Prostate gland (tissue), 2 donors: ENCODE measurements at places on chromosomes 2 and 18. TPM values are rescaled to one million over a fixed set of nuclear protein-coding genes. Genes with fewer than 3 reads are reported as not detected.

DNA sequence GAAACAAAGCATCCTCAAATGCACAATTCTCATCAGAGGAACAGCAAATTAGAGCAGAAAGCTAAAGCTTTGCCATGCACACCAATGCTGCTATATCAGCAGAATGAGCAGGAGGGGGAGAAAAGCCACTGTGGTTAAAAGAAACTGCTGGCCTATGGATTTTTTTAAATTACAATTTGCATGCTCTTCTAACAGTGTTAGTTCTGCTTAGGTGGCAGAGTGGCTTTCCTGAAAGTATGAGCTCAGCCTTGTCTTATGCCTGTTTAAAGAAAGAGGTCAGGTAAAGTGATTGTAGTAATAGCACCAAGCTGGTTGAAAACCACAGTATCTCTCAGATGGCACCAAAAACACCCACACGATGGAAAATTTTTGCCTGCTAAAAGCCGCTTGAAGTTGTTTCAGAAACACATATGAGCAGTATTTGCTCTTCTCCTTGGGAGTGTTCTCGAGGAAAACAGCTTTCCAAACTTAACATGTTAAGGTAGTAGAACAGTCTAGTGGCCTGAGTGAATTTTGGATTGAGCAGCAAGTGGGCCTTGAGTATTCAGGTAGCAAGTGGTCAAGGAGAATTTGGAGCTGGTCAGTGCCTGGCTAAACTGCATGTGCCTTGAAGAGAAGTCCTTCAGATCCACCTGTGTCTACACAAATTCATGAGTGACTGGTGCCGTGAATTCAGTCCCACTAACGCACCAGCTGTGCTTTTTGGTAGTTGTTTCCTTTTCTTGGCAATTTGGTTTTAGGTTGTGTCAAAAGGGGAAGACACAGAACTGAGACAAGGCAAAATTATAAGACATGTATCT is 19.6 kb upstream of the NDUFV2 start:
- no peak for DNase-seq
- H3K4me3 ChIP-seq: no peak overlapping the region
- H3K36me3 ChIP-seq: no peaks in the 10 kb centered on the region
- no peaks in the 10 kb centered on the region for H3K27me3 ChIP-seq
- H3K4me1 ChIP-seq: no peaks in the 10 kb centered on the region

DNA sequence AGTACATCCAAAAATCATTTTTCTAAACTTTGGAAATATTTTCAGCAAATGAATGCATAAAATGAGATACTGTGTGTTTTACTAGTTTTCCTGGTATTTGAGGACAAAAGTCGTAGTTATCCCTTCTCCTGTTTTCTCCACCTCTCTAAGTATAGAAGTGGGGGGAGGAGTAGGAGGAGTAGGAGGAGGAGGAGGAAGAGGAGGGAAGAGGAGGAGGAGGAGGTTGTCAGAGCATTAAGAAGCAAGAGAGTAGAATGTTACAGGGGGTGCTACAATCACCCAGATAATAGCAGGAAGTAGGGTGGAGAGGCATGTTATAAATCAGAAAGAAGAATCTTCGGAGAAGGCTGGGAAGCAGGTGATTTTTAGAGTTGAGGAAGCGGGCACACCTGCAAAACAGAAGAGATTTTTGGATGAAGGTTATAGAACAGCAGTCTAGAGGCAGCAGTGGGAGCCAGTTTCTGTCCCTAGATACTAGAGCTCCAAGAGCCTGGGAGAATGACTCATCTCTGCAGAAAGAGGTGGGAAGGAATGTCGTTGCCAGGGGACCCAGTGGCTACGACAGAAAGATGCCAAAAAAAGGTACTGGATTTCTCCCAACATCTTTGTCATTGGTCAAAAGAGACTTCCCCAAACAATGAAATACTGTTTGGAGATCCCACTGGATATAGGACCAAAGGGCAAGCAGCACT is 44.2 kb upstream of the AQP4 start:
- H3K27ac ChIP-seq: no peak overlapping the region
- no peaks in the 10 kb centered on the region for H3K36me3 ChIP-seq
- no peak overlapping the region for H3K4me3 ChIP-seq

DNA sequence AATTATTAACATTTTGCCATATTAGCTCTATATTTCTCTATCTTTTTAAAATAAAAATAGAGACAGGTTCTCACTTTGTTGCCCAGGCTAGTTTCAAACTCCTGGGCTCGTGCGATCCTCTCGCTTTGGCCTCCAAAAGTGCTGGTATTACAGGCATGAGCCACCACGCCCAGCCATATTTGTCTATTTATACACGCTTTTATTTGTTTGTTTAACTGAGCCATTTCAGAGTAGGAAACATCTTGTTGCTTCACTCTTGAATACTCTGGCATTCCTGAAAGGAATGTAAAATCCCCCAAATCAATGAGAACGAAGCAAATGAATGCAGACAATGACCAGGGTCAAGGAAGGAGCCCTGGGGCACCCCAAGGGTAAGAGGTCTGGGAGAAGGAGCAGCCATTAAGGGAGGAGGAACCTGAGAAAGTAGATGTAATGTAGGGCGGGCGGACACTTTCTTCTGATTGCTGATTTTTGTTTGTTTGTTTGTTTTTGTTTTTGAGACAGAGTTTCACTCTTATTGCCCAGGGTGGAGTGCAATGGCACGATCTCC is 31.7 kb upstream of the RAB1A start:
- H3K4me1 ChIP-seq: no peaks in the 10 kb centered on the region
- no peak for DNase-seq
- no peak overlapping the region for H3K4me3 ChIP-seq
- no peak overlapping the region for H3K27ac ChIP-seq

- no peak overlapping the region for H3K27ac ChIP-seq
- no peaks in the 10 kb centered on the region for H3K36me3 ChIP-seq
- H3K27me3 ChIP-seq: no peaks in the 10 kb centered on the region
Observed at GRCh38 chr2:171166328-171166983, 5.8 kb upstream of the TLK1 start.

DNA sequence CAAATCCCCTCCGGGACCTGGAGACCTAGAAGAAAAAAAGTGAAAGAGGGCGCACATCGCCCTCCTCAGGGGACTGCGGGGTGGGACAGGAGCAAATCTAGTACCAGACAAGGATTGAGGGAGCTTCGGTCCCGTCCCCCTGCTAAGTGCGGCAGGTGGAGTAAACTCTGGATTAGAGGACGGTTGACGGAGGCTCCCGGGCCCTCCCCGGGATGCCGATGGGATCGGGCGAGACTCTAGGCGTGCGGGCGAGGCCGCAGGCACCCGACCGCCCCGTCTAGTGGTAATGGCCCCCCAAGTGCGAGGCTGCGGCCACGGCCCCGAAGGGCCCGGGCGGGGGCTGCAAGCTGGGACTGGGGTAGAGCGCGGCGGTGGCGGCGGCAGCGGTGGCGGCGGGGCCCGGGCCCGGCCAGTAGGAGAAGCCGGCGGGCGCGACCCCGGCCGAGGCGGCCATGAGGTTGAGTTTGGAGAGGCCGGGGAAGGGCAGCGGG is 3.5 kb downstream of the FEV start:
- H3K27ac ChIP-seq: no peak overlapping the region
- H3K27me3 ChIP-seq: peaks cover 17% of the 10 kb centered on the region
- peaks cover 4% of the 10 kb centered on the region for H3K4me1 ChIP-seq
- H3K4me3 ChIP-seq: peak overlapping the region; percentile 0

- no peaks in the 10 kb centered on the region for H3K36me3 ChIP-seq
- DNase-seq: no peak
- no peak overlapping the region for H3K4me3 ChIP-seq
- H3K27me3 ChIP-seq: no peaks in the 10 kb centered on the region
- no peak overlapping the region for H3K27ac ChIP-seq
Observed at GRCh38 chr2:54772110-54772509, 48.6 kb downstream of the EML6 start.

APCDD1 gene
- 41.0 TPM for total RNA-seq

ABCG5 gene
- not detected for total RNA-seq

ARHGAP25 gene
- 6.2 TPM for total RNA-seq

PROKR1 gene
- total RNA-seq: not detected

ADGRF3 gene
- not detected for total RNA-seq

DAPL1 gene
- total RNA-seq: not detected
